Bone marrow (tissue), 2 donors: ENCODE measurements at places on chromosomes 6 and 20.

GRCh38 chr6:105593056-105593690 lies 190.3 kb upstream of the PREP start:
- DNase-seq: no peak

GRCh38 chr20:25739615-25740320 lies 43.1 kb upstream of the ZNF337 start:
- DNase-seq: no peak

DNA sequence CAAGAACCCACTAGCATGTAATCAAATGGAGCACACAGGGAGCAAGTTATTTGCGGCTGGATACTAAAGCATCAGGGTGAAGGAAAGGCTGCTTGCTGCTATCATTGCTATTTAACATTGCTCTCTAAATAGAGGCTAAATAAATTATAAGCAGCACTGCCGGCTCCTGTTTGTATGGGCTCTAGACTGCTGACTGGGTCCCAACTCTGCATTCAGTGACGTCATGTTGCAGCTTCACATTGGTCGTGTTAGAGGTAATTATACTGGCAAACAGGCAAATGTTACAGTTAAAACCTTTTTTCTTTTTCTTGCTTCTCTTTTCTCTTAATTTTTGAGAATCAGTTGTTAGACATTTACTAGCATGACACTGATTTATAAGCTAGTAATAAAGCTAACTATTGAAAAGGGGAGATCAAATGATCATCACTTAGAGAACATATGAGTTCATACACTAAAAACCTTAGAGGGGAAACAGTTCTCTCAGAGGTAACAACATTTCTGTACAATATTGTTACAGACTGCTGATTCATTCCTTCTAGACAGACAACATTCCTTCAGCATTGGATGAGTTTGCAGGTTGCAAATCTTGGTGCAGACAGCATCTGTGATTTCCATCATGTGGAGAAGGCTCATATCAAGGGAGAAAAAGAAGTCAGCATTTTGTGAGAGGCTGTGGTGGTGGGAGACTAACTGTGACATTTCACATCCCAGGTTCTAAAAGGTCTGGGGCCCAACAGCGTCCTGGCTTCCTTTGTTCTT lies 15.9 kb downstream of the RFPL4B start:
- DNase-seq: no peak

GRCh38 chr6:3986241-3986640 lies 92.7 kb downstream of the FAM217A start:
- no peak for DNase-seq

DNA sequence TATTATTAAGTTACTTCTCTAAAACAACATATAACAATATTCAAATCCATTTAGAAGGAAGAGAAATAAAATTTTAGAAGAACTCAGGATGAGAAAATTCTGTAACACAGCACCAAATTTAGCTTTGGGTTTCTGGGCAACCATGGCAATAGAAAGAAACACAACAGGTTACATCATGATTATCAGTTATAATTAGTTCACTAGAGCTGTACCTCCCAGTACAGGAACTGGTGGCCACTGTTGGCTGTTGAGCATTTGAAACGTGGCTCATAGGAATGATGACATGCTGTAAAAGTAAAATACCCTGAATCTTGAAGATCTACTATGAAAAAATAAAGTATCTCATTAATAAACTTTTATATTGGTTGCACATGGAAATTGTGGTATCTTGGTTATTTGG lies 23.7 kb upstream of the MAP3K4 start:
- no peak for DNase-seq
